ENCODE measurements at places on chromosomes 16 and 17. TPM values are rescaled to one million over a fixed set of nuclear protein-coding genes. Genes with fewer than 3 reads are reported as not detected.

DNA sequence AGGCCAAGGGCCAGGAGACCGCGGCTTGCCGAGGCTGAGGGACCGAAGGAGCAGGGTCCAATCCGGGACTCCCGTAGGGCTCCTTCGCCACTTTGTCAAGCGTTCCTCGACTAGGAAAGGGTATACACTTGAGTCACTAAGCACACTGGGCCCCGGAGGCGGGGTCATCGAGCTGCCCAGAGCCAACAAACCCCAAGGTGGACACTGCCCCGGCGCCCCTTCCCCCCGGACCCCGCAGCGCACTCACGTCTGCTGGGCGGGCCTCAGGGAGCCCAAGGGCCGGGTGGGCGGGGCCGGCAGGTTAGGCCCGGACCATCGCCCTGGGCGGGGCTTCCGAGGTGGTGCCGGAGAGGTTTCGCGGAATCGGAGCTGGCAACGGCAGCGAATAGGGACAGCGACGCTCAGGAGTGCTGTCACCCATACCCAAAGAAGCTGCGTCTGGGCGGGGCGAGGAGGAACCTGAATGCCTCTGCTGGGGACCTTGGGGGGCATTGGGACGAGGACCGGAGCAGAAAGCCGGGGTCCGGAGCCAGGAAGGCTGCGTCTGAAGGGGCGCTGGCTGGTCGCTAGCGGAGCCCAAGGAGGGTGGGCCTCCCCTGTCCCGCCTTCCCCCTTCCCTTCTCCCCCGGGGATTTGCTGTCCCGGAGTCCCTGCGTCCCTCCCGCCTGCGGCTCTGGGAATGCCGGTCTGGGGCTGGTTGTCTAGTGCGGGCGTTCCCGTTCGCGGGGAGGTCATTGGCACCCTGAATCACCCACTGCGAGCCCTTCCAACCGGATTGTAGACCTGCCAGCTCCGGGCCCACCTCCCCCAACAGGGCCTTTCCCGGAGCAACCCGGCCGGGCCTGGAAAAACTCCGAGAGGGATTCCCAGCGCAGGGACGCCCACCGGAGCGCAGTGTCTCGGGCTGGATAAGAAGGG is 118.2 kb upstream of the SMURF2 start:
- DNase-seq, result peak; percentile 43

- no peak for DNase-seq
Observed at GRCh38 chr16:56421313-56421712, 4.0 kb downstream of the AMFR start.

YBX2 gene
- 0.77 TPM for total RNA-seq

- no peak for DNase-seq
Observed at GRCh38 chr17:8173871-8174322, 2.3 kb downstream of the TMEM107 start.
